ENCODE measurements at places on chromosomes 12 and 14.

- H3K4me3 ChIP-seq, result no peak overlapping the region
- no peak for DNase-seq
- no peaks in the 10 kb centered on the region for H3K27me3 ChIP-seq
- H3K4me1 ChIP-seq, result no peaks in the 10 kb centered on the region
- no peaks in the 10 kb centered on the region for H3K36me3 ChIP-seq
Measured at GRCh38 chr14:51792809-51793208, 67.6 kb upstream of the GNG2 start.

DNA sequence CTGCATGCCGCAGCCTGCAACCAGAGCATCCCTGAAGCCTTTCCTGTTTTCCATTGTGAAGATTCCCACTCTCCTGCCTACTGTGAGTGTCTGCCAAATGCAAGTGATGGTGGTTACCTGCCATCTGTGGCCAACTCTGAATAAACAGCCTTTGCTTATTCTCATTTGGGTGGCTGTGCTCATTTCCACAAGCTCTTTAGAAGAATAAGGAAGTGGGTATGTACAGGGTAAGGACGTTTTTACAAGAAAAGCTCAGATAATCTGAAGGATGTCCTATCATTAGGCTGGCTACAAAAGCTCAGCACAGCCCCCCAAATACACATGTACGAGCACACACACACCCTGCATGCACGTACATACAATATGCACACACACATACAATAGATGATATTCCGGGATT, 7.3 kb upstream of the RNASE1 start:
- DNase-seq, result no peak
- H3K27ac ChIP-seq, result no peak overlapping the region
- no peaks in the 10 kb centered on the region for H3K4me1 ChIP-seq
- H3K36me3 ChIP-seq, result no peaks in the 10 kb centered on the region
- H3K4me3 ChIP-seq, result no peak overlapping the region

DNA sequence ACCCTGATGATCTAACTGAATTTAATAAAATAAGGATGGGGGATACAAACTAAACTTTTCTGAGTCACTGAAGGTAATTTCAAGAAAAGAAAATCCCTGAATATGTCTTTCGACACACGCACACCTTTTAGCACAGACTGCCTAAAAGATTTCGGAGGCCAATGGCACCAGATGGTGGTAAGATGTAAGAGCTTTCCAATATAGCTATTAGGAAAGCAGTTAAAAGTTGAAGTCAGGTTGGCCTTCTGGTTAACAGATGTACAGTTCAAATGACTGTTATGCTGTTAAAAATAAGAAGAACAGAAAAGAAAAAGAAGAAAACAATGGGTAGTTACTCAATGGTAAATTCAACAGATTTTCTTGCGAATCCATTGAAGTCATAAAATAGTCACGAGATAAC, 80.7 kb upstream of the KRR1 start:
- DNase-seq, result no peak
- peaks cover 6% of the 10 kb centered on the region for H3K4me1 ChIP-seq
- H3K4me3 ChIP-seq, result no peak overlapping the region
- H3K27me3 ChIP-seq, result peaks cover 37% of the 10 kb centered on the region
- H3K27ac ChIP-seq, result no peak overlapping the region
- H3K36me3 ChIP-seq, result no peaks in the 10 kb centered on the region

- H3K4me1 ChIP-seq, result peaks cover 4% of the 10 kb centered on the region
- no peaks in the 10 kb centered on the region for H3K36me3 ChIP-seq
- no peak overlapping the region for H3K27ac ChIP-seq
- peaks cover 88% of the 10 kb centered on the region for H3K27me3 ChIP-seq
- H3K4me3 ChIP-seq, result no peak overlapping the region
Measured at GRCh38 chr14:76133103-76133502, 18.6 kb upstream of the GPATCH2L start.

- peak overlapping the region; percentile 98 for H3K4me3 ChIP-seq
- H3K36me3 ChIP-seq, result peaks cover 78% of the 10 kb centered on the region
- peak overlapping the region; percentile 97 for H3K27ac ChIP-seq
- H3K4me1 ChIP-seq, result peaks cover 48% of the 10 kb centered on the region
- DNase-seq, result no peak
- H3K27me3 ChIP-seq, result no peaks in the 10 kb centered on the region
Measured at GRCh38 chr12:12720672-12721161, 3.5 kb downstream of the CDKN1B start.

GRCh38 chr12:130879781-130880389, 8.0 kb downstream of the RAN start:
- H3K36me3 ChIP-seq, result peaks cover 40% of the 10 kb centered on the region
- peak overlapping the region; percentile 79 for H3K27ac ChIP-seq
- DNase-seq, result peak; percentile 39

DNA sequence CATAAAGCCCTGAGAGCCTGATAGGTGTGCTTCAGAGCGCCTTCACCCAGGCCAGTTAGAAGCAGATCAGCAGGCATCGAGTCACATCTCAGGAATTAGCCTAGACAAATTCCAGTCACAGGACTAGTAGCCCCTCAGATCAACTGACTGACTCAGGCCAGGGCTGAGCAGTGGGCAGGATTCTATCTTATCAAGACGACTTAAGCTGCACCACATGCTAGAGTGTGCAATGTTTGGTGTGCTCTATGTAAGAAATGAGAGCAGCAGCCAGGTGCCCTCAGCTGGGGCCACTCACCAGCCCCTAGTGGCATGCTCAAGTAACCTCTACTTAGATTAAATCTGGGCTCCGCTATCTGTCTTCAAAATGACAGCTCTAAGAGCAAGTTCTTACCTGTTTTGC, 19.7 kb upstream of the NGB start:
- H3K27me3 ChIP-seq, result no peaks in the 10 kb centered on the region
- no peak overlapping the region for H3K27ac ChIP-seq
- DNase-seq, result no peak
- peaks cover 35% of the 10 kb centered on the region for H3K36me3 ChIP-seq
- no peaks in the 10 kb centered on the region for H3K4me1 ChIP-seq
- H3K4me3 ChIP-seq, result no peak overlapping the region

DNA sequence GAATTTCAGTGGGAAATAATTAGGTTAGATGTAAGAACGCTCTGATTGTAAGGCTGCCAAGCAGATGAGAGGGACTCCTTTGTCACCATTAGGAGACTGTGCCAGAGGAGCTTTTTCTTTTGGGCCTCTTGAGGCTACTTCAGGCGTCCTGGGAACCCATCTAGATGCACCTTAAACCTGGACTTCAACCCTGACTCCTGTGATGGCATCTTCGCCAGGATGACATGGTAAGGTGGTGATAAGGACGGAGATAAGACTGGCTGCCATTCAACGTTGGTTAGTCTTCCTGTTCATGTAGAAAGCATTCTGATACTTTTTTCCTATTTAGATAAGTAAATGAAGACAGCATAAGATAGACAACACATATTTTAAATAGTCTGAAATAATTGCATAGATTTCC, 36.3 kb downstream of the STK38L start:
- DNase-seq, result no peak
- H3K4me3 ChIP-seq, result no peak overlapping the region
- peaks cover 4% of the 10 kb centered on the region for H3K36me3 ChIP-seq
- H3K27ac ChIP-seq, result no peak overlapping the region
- H3K4me1 ChIP-seq, result peaks cover 33% of the 10 kb centered on the region
- no peaks in the 10 kb centered on the region for H3K27me3 ChIP-seq

DNA sequence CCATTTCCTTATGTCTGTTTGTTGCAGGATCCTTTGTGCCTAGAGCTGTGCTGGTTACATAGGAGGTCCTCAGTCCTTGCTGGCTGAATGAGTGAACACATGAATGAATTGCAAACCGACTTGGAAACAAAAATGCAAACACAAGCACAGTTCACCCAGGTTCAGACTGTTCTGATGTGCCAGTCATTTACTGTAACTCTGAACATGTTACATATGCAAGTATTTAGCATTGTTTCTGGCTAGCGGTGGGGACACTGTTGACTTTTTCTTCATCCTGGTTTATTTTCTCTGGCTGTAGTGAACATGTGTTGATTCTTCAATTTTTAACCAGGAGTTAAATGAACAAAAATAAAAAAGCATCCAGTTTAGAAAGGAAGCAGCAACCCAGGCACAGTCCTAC, 33.4 kb downstream of the TSPAN9 start:
- H3K27ac ChIP-seq, result no peak overlapping the region
- no peaks in the 10 kb centered on the region for H3K4me1 ChIP-seq
- peaks cover 6% of the 10 kb centered on the region for H3K27me3 ChIP-seq
- no peak overlapping the region for H3K4me3 ChIP-seq

DNA sequence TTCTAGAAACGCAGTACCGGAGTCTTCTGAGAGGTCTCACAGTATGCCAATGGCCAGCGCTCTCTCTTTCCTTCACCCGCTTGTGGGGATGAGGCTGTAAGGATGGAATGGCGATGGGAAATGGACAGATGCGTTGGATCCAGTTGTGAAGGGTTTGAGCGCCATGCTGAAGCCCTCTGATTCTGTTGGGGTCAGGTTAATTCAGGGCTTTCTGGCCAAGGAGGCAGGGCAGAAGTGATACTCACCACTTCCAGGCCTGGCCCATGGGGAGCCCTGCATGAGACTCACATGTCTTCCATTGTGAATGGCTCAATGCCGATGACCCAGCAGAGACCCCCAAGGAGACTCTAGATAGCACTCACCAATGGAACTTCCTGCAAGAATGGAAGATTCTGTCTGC, 114.3 kb downstream of the BCL11B start:
- peaks cover 2% of the 10 kb centered on the region for H3K36me3 ChIP-seq
- DNase-seq, result peak; percentile 20
- H3K27me3 ChIP-seq, result no peaks in the 10 kb centered on the region
- no peak overlapping the region for H3K27ac ChIP-seq

DNA sequence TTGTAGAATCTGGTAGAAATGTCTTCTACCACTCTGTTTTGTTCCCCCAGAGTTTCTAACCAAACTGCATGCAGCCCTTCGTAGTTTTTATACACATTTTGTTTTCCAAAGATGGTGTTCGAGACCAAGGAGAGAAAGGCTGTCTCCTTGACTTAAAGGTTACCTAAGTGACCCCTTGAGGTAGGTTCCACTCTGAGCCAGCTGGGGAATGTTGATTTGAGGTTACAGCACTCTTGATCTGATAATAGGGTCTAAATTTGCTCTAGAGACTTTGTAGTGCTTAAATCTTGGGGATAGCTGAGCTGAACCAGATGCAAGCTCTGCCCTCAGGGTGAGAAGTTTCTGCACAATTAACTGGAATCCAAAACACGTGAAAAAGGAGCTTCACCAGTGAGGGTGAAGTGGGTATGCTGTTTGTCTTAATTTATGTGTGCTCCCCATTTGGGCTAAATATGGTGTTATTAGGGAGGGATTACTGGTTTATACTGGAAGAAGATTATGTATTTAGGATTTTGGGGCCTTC, 3.1 kb downstream of the TMBIM6 start:
- H3K27me3 ChIP-seq, result no peaks in the 10 kb centered on the region
- peak overlapping the region; percentile 87 for H3K27ac ChIP-seq
- no peak for DNase-seq
- peaks cover 70% of the 10 kb centered on the region for H3K4me1 ChIP-seq
- H3K4me3 ChIP-seq, result peak overlapping the region; percentile 63

GRCh38 chr14:78278464-78279250, 108.5 kb downstream of the NRXN3 start:
- no peak for DNase-seq
- no peak overlapping the region for H3K27ac ChIP-seq
- no peak overlapping the region for H3K4me3 ChIP-seq
- no peaks in the 10 kb centered on the region for H3K36me3 ChIP-seq
- H3K4me1 ChIP-seq, result no peaks in the 10 kb centered on the region

DNA sequence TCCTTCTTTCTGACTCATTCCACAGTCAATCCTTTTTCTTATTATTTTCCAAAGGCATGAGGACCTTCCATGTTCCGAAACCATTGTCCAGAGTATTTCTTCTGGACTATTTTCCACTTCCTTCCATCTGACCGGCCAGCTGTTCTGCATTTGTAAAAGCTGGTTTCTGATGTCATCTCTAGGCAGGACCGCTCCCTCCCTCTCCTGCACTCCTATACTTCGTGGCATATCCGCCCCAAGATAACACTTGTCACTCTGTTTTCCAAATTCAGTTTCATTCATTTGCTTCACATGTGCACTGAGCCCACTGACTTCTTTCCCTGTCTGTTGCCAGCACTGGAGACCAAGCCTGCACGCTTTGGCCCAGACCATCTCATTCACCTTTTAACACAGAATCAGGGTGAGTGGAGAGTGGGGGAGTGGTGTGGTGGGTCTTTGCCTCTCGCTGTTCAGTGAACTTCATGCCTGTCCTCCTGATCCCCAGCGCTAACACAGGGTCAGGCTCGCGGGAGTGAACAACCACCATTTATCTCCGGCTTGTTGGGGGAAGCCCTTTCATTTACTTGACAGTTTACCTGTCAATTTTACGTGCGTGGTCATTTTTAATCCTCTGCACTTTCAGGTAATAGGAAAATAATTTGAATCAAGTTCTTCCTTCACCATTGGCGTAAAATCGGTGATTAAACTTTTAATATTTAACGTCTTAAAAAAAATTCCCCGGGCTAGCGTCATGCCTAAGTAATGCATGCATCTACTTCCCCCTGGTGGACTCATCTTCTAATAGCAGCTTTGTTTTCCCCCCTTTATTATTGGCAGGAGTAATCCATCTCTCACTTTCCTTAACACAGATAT, 52.5 kb downstream of the C12orf75 start:
- no peaks in the 10 kb centered on the region for H3K36me3 ChIP-seq
- H3K27me3 ChIP-seq, result no peaks in the 10 kb centered on the region
- no peak overlapping the region for H3K4me3 ChIP-seq
- no peak overlapping the region for H3K27ac ChIP-seq

DNA sequence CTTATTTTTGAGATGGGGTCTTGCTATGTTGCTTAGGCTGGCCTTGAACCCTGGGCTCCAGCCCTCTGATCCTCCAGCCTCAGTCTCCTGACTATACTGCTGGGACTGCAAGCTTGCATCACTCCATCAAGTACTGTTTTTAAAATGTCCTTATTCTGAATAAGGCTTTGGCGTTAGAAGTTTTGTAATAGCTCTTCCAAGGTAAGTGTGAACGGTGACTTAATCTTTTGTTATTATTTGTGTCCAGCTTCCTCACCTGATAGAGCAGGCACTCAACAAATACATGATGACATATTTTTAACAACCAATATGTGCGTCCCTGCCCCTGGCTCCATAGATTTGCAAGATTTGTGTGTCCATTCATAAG, 1.4 kb downstream of the C1RL start:
- DNase-seq, result no peak
- H3K27me3 ChIP-seq, result no peaks in the 10 kb centered on the region
- peak overlapping the region; percentile 93 for H3K4me3 ChIP-seq
- peaks cover 52% of the 10 kb centered on the region for H3K36me3 ChIP-seq

Measured in activated T-cell treated with anti-CD3 and anti-CD28 coated beads, Interleukin-2, amount 50 U/mL, for 24 hours (primary cell).